ENCODE measurements at places on chromosomes 2 and 18.

GRCh38 chr2:9802576-9802993 lies 40.7 kb upstream of the TAF1B start:
- no peak for DNase-seq

- DNase-seq, result no peak
Measured at GRCh38 chr2:179311101-179311500, 46.5 kb upstream of the SESTD1 start.

- DNase-seq, result no peak
Measured at GRCh38 chr2:105334211-105334610, 3.1 kb upstream of the C2orf49 start.

DNA sequence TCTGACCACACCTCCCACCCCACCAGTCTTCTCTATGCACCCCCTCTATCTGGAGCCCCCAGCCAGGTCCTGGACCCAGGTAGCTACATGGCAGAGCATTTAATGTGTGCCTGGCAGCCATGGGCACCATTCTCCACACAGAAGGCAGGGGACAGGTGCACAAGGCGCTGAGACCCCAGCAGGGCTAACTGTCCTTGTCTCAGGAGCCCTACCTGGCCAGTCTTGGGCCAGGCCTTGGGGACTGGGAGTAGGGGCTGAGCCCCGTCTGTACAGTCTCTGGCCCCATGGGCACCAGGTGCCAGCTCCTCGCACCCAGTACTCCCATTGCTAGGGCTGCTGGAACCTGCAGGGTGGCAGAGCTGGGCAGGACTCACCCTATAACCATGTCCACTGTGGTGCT lies 2.9 kb downstream of the GNLY start:
- DNase-seq, result no peak

GRCh38 chr2:25700221-25700660 lies 26.9 kb upstream of the DTNB start:
- no peak for DNase-seq

DNA sequence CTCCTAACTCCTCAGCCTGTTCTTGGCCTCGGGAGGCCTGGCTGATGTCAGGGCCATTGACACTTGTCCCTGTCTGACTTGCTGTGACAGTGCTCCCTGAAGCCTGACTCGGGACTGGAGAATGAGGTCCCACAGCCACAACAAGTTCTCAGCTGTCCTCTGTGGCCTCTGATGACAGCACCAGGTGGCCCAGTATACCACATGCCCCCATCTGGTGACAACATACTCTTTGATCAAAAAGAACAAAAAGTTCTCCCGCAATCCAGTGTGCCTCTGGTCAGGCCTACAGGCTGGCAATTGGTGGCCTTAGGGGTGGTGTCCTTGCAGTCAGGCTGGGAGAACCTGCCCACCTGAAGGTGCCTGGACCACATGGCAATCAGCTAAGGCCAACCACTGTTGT lies 102.6 kb downstream of the SEPTIN10 start:
- DNase-seq, result no peak

- no peak for DNase-seq
Measured at GRCh38 chr18:74921057-74921820, 287.7 kb downstream of the PTGR3 start.

- DNase-seq, result no peak
Measured at GRCh38 chr2:118223511-118223991, 135.3 kb downstream of the INSIG2 start.

DNA sequence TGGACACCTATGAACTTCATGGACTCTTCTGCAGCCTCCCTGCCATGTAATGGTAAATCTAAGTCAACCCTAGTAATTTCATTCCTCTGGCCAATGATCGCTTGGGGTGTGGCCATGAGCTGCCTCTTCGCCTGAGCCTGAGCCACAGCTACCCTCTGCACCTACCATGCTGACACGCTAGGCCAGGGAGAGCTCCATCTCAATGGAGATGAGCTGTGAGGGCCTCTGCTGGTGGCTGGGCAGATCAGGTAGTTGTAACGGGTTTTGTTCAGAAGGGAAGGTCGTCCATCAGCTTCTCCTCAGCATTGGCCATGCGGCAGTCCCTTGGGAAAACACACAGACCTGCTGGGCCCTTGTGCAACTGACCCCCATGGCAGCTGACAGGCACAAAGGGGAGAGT lies 24.4 kb downstream of the MPHOSPH10 start:
- DNase-seq, result no peak

DNA sequence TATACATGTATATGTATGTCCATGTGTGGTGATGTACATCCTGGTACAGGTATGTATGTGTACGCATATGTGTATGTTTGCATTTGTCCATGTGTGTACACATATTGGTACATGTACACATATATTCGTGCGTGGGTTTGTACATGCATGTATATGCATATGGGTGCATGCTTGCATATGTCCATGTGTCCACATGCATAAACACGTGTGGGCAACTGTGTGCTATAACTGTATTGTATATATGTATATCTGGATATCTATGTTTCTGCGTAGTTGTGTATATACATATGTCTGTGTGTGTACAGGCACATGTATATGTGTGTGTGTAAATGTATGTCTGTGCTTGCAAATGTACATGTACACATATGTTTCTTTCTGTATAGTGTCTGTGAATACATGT lies 858.5 kb downstream of the CNTNAP5 start:
- DNase-seq, result no peak

DNA sequence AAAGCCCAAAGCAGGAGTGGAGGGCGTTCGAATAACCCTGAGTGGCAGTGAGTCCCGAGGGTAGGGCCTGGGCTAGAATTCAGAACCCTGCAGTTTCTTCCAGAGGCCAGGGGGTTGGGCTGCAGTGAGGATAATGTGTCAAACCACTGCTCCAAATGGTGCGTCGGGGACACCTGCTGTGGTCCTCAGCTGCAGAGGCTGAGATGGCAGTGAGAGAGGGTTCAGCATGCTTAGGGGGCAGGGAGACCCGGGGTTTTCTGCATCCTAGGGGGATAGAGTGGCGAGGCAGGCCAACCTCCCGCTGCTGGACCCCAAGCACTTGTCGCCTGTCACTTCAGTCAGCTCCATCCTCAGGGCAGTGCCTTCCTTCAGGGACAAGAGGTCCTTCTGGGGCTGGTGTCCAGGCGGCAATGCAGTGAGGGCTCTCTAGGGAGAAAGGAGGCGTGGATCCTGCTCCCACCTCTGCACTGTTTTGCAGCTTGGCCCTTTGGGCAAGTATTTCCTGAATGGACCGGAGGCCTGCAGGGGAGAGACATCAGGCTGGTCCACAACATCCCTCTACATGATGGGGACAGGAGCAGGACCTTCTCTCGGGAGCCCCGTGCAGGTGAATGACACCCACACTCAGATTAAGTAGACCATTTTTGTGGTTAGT lies 8.4 kb upstream of the NTSR2 start:
- DNase-seq, result no peak

DNA sequence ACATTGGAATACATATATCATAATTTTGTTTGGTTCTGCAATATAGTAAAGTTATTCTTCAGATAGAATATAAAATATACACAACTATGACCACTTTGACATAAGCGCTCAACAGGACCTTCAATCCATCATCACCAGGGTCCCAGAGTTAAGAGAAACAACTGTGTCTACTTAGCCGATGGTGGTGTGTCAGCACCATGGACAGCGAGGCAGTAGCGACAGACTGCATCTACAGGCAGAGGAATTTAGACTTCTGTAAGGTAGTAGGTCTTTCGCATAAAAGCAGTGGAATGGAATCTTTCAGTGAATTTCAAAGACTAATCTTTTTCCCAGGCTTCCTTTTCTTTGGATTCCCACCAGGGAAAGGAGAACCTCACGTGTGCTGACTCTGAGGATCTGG lies 20.5 kb upstream of the LRPPRC start:
- no peak for DNase-seq

DNA sequence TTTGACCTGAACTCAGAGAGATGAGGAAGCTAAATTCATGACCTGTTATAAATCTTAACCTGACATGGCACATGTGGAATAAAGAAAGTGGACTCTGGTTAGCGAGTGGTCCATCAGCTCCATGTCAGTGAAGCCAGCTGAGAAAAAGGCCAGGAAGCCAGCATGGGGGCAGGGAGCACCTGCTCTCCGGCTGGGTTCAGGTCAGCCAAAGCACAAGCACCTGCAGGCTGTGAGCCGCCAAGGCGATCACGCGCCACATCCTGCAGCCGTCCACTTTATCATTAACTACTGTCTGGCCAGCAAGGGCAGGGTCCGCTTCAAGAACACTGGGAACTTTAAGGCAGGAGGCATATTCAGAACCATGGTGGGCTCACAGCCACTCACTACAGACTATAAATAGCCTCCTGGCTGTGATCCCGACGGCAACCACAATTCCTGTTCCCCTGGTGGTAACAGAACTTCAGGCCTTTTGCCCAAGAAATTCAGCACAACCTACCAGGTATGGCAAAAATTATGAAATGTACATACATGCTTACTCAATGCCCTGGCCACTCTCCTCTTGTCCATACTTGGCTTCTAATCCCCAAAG lies 35.5 kb downstream of the ACVR1 start:
- DNase-seq, result no peak

- DNase-seq, result no peak
Measured at GRCh38 chr2:105183555-105184323, 57.8 kb upstream of the GPR45 start.

DNA sequence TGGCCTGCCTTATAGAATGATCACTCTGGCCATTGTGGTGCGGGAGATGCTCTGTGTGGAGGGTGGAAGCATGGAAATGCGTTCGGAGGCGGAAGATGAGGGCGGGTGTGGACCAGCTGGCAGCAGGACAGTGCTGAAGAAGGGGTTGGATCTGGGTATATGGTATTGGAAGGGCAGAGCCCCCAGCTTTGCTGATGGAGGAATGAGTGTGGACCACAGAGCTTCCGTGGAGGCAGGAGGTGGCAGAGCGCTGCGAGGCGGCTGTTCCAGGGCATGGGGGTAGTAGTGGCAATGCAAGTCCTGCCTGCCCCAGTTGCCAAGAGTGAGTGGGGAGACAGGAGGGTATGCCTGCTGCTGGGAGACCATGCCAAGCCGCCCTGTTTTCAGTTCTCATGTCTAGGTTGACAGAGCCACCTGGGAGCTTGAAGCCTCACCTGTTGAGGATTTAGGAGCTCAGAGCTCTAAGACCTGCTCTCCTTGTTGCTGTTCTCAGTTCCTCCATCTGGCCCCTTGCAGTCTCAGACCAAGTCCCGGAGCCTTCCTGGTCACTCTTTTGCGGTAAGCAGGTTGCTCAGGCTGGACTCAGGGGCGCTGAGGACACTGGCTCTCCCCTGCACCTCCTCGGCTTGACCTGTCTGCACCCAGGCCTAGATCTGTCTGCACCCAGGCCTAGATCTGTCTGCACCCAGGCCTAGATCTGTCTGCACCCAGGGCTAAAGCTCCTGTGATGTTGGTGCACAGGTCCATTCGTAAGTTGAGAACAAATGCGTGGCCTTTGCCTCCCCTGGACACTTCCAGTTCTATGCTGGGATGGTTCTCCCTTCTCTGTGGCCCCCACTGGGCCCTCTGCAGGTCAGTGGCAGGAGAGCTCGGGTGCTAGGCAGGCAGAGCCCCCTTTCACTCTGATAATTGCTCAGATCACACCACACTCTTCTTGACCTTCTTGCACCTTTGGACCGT lies 290.5 kb upstream of the HS6ST1 start:
- no peak for DNase-seq

DNA sequence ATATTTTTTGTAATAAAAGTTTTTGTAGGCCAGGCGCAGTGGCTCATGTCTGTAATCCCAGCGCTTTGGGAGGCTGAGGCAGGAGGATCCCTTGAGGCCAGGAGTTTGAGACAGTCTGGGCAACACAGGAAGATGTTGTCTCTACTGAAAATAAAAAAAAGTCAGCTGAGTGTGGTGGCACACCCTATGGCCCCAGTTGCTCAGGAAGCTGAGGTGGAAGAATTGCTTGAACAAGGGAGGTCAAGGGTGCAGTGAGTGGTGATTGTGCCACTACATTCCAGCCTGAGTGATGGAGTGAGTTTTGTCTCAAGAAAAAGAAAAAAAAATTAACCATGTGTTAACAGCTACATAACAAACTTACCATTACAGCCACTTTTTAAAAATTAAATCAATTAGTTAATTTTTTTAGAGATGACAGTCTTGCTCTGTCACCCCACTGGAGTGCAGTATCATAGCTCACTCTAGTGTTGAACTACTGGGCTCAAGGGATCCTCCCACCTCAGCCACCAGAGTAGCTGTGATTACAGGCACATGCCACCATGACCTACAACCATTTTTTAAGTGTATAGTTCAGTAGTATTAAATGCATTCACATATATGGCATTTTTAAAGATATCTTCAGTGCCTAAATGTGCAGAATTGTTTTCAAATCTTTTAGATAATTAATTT lies 67.2 kb upstream of the ACYP2 start:
- no peak for DNase-seq

GRCh38 chr2:147521936-147522335 lies 322.9 kb upstream of the ACVR2A start:
- no peak for DNase-seq

DNA sequence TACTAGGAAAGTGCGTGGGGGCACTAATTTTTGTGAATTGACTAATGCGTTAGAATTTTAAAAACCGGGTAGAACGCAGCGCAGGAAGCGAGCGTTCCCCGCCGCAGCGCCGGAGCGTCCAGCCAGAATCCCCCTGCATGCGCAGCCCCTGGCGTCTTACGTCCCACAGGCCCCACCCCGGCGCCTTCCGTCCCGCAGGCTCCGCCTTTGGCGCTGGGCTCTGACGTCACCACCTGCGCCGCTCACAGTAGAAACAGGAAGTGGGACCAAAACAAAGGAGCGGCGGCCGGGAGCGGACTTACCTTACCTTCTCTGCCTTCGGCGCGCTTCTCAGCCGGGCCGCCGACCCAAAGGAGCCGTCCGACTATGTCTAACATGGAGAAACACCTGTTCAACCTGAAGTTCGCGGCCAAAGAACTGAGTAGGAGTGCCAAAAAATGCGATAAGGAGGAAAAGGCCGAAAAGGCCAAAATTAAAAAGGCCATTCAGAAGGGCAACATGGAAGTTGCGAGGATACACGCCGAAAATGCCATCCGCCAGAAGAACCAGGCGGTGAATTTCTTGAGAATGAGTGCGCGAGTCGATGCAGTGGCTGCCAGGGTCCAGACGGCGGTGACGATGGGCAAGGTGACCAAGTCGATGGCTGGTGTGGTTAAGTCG lies at the start of gene CHMP1B:
CHMP1B (plus strand) TSS at position 268 of the 660 bp plus-strand sequence; CDS start at position 367, 99 bp downstream.
- peak; percentile 93 for DNase-seq

- no peak for DNase-seq
Measured at GRCh38 chr2:219230059-219230540, 494 bp downstream of the ANKZF1 start.

DNA sequence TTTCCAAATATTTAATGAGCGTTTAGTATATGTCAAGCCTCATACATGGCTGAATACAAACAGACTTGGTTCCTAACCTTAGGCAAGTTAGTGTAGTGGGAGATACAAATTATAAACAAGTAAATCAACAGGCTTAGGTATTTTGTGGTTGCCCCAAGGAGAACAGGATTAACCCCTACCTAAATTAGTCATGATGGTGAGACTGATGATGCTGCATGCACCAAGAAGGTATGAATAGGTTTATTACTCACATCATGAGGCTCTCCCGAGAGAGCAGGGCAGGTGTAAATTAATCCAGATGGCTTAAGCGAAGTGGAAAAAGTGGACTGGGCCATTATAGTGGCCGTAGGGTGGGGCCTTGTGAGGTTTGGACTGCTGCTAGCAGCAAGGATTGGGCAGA lies 118.1 kb upstream of the GCFC2 start:
- no peak for DNase-seq

GRCh38 chr2:30627151-30627550 lies 180.1 kb downstream of the CAPN13 start:
- no peak for DNase-seq

- no peak for DNase-seq
Measured at GRCh38 chr2:127859712-127860085, 1.7 kb upstream of the POLR2D start.

Data from activated naive CD4-positive, alpha-beta T cell (primary cell).